ENCODE measurements at places on chromosomes 4 and X.
A peak's percentile ranks its signal among the peaks of the same experiment; 100 is the strongest.

DNA sequence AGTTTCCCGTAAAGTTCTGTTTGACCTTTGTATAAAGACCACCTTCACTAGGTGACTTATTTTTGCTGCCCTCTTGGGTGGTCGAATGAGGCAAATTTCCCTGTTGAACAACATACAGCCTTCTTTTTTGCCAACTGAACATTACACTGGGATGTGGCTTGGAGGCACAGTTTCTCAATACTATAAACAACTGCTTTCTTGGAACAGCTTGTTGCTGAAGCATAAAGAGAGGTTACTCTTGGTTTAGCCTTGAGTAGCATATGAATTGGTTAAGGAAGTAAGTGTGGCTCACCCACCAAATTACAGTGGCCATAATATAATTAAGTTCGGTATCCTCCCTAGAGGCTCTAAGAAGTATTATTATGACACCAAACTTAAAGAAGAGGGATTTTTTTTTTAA is 40.0 kb downstream of the HHIP start:
- no peak for DNase-seq

GRCh38 chrX:23959781-23960180 is 52.0 kb downstream of the CXorf58 start:
- peak; percentile 9 for DNase-seq

DNA sequence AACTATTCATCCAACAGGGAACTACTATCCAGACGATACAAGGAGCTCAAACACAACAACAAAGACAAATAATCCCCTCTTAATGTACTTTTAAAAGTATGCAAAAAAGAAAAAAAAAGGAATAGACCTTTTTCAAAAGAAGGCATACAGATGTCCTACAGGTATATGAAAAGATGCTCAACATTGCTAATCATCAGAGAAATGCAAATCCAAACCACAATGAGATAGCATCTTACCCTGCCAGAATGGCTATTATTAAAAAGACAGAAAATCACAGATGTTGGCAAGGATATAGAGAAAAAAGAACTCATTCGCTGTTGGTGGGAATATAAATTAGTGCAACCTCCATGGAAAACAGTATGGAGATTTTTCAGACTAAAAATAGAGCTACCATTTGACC is 67.1 kb upstream of the ENPP6 start:
- no peak for DNase-seq

- DNase-seq: peak; percentile 72
Measured at GRCh38 chr4:169619518-169619957, 840 bp upstream of the CLCN3 start.

DNA sequence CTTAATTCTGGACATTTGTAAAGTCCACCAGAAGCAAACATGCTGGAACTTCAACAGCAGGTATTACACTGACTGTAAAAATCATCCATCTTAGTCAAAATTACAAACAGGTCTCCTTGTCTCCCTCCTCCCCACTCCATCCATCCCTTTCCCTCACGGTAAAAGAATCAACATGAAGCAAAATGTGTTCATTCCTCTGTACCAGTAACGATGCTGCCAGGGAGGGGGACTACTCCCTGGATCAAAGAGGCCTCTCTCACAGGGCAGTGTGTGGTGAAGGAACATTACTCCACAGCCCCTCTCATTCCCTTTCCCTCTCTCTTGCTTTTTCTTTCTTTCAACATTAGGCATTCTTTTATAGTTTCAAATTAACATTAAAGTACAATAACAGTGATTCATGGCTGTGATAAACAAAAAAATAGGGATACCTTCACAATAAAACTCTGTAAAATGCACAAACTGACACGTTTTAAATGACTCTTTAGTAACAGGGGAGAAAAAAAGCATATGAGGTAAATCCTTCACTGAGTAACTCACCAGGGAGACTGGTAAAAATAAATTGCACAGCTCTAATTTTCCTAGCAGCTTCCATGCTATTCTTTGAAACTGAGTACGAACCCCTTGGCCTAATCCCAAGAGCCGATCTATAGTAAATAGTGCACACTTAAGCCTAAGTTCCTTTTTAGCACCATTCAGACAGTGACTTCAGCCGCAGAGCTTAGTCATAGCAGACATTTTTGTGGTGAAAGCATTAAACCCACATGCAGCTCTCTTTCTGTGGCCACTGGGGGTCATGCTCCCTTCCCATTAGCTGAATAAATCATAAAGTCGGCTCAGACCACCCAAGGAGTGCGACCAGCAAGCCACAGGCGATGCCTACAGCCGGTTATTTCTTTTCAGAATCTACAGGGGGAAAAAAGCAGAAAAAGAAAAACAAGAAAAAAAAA is 215.6 kb upstream of the GYPA start:
- no peak for DNase-seq

GRCh38 chrX:69133921-69134542 is 31.2 kb downstream of the PJA1 start:
- no peak for DNase-seq

All from CD4-positive, alpha-beta T cell treated with Interferon alpha-2 for 1 hour (primary cell).